ENCODE measurements at places on chromosomes 7 and 10.

GRCh38 chr7:108254259-108254658, 124.1 kb upstream of the LAMB4 start:
- no peak for DNase-seq

DNA sequence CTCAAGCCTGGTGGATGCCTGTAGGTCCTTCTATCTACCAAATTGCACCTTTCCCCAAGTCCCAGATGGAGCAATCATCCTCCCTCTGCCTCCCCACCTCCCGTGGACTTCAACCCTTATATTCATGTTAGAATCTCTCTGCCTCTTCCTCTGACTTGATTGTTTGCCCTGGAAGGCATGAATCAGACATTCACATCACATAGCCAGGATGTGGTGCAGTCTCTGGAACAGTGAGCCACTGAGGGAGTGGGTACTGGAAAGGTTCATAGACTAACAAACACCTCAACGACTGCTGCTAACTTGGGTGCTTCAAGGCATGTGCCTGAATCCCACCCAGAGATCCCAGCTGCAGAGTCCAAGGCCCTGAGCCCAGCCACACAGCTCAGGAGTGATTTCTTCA, 494.0 kb downstream of the TNS3 start:
- DNase-seq, result no peak

- DNase-seq, result no peak
Measured at GRCh38 chr10:126533644-126534043, 136.8 kb downstream of the C10orf90 start.

DNA sequence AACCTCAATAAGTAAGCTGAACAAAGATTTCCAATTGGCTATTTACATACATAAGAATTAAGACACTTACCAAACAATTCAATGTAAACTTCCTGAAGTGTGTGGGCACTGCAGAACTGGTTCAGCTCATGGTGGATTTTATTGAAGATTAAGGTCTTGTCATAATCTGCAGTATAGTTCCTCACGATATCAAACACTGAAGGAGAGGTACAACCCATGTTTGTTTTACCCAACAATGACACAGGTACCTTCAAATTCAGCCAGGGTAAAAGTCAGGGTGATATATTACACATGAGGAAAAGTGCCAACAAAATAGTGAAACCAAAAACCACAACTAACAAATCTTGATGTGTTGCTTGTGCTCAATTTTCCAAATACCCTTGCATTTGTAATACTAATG, 10.0 kb downstream of the ERLIN1 start:
- no peak for DNase-seq

GRCh38 chr7:35424869-35425495, 171.1 kb upstream of the TBX20 start:
- peak; percentile 46 for DNase-seq

GRCh38 chr10:60664859-60665258, 113.4 kb upstream of the CDK1 start:
- DNase-seq, result no peak

GRCh38 chr10:79066411-79067240, 2.1 kb upstream of the ZMIZ1 start:
- DNase-seq, result no peak

DNA sequence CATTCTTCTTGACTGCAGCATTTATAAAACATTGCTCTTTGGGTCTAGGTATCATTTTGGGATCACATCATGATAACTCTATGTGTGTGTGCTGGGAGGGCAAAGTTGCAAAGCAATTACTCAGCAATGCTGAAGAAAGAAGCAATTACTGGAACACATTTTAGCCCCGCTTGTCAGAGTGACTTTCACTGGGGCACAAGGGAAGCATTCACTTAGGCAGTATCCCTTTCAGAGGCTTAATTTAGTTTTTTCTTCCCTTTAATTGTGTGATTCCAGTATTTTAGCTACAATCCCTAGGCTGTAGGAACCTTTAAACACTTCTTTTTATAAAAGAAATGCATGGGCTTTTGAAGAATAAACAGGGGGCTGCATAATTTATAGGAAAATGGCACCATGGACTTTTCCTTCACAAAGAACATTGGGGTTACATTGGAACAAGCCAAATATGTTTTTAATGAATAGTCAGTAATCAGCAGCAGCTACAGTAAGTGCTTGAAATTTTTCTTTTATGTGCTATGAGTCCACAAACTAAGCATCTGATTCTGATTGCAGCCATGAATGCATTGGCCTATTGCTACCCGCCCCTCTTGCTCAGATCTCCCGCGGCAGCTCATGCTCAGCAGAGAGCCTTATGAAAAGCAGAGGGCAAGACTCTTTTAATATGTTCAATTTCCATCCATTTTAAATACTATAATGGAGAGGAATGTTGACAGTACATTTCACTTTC, 51.2 kb upstream of the NXPH1 start:
- no peak for DNase-seq

GRCh38 chr10:113843972-113844485, 9.9 kb downstream of the DCLRE1A start:
- DNase-seq, result no peak

GRCh38 chr7:26526265-26526587, 234.6 kb downstream of the SNX10 start:
- DNase-seq, result no peak

DNA sequence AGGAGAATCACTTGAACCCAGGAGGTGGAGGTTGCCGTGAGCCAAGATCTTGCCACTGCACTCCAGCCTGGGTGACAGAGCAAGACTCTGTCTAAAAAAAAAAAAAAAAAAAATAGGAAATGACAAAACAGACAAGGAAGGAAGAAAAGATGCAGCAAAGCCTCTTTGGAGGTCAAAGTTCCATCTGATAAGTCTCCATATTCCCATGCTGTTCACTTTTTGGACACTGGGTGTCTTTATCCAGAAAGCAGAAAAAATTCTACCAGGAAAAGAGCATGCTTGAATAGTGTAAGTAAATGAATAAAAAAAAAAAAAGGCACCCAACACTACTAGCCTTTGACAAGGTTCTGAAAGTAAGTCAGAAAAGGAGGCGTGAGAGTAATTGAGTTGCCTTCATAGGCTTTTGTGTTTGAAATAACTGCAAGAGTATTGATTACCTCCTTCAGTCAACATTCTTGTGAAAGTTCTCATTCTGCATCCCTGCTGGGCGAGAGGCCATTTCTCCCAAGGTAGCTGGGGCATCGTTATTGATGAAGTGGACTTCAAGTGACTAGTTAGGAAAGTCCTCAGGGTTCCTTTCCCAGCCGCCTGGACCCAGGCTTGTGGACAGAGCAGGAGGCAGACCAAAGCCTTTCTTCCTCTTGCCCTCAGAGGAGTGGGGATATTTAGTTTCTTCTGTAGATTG, 133.3 kb upstream of the KIF5B start:
- DNase-seq, result peak; percentile 23

- DNase-seq, result no peak
Measured at GRCh38 chr7:45920502-45921380, at the start of gene IGFBP3. Gene IGFBP3, minus strand, starts transcription at chr7:45921272. Its CDS starts 132 bp downstream, at chr7:45921140.

DNA sequence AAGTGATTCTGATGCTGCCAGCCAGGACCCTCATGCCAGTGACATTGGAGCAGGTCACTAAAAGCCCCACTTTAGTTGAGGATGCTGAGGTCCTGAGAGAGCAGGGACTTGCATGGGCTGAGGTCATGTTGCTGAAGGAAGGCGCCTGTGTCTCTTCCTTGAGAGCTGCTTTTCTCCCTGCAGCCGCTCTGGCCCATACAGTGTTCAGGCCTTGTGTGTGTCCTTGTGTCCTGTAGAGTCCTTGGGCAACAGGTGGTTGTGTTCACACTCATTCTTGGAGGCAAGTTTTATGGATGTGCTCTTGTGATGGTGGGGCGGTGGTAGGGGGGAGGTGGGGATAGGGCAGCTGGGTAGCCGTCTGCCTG, 33.3 kb downstream of the TSPAN14 start:
- DNase-seq, result no peak

DNA sequence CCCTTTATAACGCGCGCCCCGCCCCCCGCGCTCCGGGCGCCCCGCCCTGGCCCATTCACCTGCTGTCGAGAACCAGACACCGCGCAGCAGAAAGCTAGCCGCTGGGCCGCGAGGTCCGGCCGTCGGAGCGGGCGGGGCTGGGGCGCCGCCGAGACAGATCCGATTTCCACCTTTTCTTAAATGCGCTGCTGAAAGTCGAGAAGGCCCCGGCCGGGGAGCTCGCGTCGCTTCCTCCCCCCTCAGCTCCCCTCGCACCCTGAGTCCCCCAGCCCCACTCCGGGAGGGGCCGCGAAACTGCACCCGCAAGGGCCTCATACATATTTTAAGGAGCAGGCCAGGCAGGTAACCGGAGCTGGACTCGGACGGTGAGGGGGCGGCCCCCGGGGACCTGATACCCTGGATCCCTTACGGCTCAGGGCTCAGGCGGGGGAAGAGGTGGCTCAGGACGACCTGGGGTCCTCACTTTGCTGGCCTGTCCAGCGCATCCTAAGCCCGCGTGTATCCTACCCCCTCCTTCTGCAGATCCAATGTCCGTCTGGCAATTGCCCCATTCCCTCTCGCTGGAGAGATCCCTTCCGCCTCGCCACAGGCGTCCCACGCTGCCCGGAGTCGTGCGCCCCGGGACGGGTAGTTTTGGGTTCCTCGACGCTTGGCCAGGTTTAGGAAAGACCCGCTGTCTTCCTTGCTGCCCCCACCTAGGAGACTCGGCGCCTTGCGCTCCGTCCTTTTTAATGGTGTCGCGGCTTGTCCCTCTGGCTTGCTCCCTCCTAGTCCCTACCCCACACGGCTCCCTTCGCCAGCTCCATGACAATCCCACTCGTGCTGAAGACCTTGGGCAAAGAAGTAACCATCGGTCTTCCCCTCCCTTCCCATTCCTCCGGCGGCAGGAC, 170.6 kb downstream of the UBE2H start:
- no peak for DNase-seq

DNA sequence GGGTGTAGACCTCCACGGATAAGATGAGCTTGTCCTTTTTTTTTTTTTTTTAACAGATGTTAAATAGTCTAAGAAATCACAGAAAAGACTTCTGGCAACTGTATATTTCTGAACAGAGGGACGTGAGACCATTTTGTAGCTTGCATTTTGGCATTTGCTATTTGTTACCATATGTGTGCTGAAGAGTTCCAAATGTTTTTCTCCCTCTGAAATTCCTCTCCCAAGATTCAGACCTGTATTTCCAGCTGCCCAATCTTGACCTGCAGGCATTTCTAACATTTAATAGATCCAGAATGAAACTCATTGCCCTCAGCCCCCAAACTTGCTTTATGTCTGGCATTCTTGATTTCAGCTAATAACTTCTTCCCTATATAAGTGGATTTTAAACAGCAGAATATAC, 223.1 kb upstream of the FZD1 start:
- no peak for DNase-seq

GRCh38 chr7:50185208-50185607, 92.2 kb upstream of the ZPBP start:
- no peak for DNase-seq

DNA sequence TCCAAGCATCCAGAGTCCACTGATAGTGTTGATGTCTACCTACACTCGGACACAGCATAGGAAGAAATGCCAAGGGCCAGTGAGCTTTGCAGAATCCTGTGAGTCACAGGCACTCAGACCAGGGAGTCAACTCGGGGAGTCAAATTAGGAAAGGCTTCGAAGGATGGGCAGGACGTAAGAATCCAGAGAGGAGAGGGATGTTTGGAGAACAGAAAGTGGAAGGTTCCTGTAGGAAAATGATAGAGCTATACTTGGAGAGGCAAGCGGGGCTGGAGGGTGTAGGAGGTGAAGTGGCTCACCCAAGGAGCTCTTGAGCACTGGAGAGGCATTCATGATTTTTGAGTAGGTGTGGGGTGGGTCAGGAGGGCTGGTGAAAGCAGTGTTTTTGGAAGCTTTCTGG, 3.0 kb downstream of the ZYX start:
- DNase-seq, result no peak

DNA sequence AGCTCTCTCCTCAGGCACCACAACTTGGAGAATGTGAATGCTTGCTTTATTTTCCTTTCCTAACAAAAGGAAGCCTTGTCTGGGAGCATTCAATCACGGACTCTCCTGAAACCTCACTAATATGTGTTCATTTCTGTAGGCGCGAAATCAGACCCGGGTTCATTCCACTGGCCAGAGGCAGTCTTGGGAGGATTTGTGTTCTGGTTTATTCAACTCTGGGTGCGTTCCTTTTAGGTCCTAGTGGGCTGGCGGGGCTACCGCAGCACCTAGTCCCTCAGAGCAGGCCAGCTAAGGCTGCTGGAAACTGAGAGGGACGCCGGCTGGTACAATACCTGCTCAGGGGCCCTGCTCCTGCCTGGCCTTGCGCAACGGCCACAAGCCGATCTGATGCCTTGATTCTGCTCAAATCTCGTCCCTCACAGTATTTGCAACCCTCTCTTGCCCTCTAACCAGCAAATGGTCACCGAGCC, 7.5 kb downstream of the HOXA4 start:
- DNase-seq, result no peak

- DNase-seq, result no peak
Measured at GRCh38 chr7:75756991-75757676, 14.9 kb downstream of the CCL26 start.

- DNase-seq, result peak; percentile 91
Measured at GRCh38 chr10:45470098-45471012, 96.3 kb downstream of the ALOX5 start.

DNA sequence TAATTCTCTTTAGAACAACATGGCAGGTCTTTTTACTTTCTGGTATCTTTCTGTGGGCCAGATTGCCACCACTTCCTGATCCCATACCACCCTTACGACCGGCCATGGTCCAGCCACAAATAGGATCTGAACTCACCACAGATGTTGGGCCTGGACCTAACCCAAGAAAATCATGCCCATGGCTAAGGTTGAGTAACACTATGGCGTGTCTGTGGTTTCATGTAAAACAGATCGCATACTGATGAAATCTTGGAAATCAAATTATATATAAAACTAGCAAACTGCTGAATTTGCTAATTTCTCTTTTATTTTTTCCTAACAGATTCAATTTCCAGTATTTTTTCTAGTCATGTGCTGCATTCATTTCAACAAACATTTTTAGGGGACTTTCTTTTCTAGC, 77.2 kb downstream of the CH25H start:
- no peak for DNase-seq

GRCh38 chr10:123551259-123551658, 114.9 kb upstream of the GPR26 start:
- no peak for DNase-seq

DNA sequence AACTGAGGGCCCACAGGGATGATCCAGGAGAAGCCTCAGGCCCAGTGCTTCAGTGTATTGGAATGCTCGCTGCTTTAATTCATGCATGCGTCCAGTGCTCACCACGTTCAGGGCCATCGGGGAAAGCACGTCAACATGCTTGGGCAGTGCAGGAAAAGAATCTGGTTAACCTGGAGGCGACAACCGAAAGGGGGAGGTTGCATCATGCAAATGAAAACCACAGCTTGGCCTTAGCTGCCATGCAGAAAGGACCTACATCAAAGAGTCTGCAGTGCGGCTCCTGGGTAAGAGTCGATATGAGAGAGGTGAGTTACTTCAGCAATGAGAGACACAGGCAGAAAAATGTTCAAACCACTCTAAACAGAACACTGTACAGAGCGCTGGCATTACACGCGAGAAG, 440.1 kb downstream of the KCNMA1 start:
- peak; percentile 19 for DNase-seq

- DNase-seq, result no peak
Measured at GRCh38 chr10:119860866-119861607, 11.6 kb downstream of the MCMBP start.

Data from Jurkat, Clone E6-1 (cell line).